NCI-H1048 (cell line): ENCODE measurements at places on chromosomes 13 and 19.

- no peak for DNase-seq
These were observed 75.6 kb upstream of the TM9SF2 start for GRCh38 chr13:99425485-99426341.

DNA sequence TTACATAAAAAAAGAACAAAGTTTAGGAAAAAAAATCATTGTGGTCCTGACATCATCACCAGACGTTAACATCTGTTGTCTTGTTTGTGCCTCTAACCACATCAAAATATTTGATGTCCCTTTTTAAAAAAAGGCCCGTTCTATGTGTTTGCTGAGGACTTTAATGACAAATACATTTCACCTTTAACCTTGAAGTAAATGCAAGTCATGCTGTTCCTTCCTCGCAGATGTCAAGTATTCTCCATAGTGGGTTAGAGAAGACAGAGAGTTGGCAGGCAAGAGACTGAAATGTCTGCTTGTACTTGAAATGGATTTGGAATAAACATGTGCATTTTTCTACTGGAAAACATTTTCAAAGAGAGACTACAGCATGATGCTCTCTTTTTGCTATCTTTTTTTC, 134.9 kb downstream of the FGF9 start:
- no peak for DNase-seq

GRCh38 chr19:12953138-12953798, 3.8 kb downstream of the GADD45GIP1 start:
- no peak for DNase-seq

DNA sequence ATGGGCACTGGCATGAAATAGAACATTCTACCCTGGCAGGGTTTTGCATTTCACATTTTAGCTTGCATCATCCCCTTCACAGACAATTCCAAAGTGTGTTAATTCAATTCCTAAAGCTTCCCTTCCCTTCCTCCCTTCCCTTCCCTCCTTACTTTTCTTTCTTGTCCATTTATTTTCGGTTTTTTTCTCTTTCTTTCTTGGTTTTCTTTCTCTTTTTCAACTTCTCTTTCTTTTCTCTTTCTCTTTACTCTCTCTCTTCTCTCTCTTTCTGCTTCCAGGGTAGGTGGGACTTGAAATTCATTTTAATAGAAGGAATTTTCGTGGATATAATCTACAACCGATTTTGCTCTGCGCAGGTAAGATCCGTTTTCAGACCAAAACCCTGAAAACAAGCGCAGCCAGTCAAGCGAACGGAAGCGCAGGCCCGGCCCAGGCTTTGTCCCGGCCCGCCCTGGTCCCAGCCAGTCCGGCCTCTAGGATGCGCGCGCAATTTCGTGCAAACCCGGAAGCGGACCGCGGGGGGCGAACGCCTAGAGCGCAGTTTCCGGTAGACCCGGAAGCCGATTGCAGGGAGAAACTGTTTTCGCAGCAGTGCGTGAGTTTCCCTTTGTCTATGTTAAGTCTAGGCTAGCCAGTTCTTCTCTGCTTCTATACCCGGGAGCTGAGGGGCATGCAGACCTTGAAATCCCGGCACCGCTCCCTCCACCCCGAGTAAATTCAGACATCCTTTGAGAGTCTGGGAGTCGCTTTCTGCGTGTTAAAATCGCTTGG, at the start of gene ZNF528:
Gene ZNF528, plus strand, starts transcription at position 540 of the 771 bp plus-strand sequence. CDS start 4,165 bp downstream, outside the sequence.
- DNase-seq, result peak; percentile 92

GRCh38 chr13:28820099-28821051, at the start of gene MTUS2:
Gene MTUS2 (plus strand): TSS chr13:28820339.
- no peak for DNase-seq

DNA sequence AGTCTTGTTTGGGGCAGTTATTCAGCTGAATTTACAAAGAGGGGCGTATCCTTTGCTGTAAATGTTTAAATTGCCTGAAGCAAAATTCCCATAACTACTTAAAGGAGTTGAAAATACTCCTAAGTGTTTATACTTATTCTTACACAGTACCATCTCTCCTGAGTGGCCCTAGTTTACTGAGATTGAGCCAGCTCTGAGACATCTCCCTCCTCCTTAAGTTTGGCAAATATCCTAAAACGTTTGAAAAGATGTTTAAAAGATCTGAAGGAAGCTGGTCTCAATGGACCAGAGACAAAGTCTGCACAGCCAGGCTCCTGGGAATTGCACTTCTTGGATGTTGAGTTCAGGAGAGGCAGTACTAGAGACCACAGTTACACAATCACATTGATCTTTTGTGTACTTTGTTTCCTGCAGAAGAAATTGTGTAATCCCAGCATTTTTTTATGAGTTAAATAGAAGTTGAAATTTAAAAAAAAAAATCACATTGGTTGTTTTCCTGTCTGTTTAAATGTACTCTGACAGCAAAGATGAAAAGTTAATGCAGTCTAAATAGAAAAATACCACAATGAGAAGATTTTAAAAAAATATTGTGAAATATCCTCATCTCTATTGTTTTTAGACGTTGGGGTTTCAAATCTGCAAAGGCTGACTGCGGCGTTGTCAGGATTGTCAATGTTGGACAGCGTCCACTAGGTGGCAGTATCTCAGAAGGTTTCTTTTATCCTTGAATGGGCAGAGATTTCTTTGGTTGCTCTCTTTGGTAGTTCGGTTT, 20.7 kb downstream of the TNFSF11 start:
- DNase-seq, result no peak

DNA sequence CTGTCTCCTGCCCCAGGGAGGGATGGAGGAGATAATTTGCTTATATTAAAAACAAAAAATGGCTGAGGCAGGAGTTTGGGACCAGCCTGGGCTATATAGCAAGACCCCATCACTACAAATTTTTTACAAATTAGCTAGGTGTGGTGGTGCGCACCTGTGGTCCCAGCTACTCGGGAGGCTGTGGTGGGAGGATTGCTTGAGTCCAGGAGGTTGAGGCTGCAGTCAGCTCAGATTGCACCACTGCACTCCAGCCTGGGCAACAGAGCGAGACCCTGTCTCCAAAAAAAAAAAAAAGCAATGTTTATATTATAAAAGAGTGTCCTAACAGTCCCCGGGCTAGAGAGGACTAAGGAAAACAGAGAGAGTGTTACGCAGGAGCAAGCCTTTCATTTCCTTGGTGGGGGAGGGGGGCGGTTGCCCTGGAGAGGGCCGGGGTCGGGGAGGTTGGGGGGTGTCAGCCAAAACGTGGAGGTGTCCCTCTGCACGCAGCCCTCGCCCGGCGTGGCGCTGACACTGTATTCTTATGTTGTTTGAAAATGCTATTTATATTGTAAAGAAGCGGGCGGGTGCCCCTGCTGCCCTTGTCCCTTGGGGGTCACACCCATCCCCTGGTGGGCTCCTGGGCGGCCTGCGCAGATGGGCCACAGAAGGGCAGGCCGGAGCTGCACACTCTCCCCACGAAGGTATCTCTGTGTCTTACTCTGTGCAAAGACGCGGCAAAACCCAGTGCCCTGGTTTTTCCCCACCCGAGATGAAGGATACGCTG, 184.0 kb downstream of the KDM4B start:
- DNase-seq, result no peak

GRCh38 chr13:113898391-113898790, 34.5 kb upstream of the GAS6 start:
- no peak for DNase-seq

DNA sequence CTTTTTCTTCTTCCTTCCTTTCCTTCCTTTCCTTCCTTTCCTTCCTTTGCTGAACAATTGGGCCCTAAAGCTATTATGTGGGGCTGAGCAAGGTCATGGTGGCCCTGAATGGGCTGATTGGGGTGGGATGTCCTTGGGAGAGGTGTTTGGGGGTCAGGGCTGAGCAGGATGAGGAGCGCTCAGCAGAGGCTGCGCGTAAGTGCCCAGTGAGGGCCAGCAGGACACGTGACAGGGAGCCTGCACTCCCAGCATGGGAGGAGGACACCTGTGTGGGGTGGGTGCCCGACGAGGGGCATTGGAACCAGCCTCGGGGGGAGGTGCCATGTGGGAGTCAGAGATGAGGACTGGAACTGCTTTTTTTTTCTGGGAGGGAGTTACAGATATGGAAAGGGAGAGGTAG, 5.4 kb upstream of the LGALS7 start:
- DNase-seq, result no peak
